ENCODE measurements at places on chromosomes 7 and 10.
A peak's percentile ranks its signal among the peaks of the same experiment; 100 is the strongest.

GRCh38 chr7:86981127-86981526 lies 78.3 kb downstream of the ELAPOR2 start:
- DNase-seq: no peak

GRCh38 chr10:122044045-122044661 lies 55.2 kb downstream of the TACC2 start:
- no peak for DNase-seq

DNA sequence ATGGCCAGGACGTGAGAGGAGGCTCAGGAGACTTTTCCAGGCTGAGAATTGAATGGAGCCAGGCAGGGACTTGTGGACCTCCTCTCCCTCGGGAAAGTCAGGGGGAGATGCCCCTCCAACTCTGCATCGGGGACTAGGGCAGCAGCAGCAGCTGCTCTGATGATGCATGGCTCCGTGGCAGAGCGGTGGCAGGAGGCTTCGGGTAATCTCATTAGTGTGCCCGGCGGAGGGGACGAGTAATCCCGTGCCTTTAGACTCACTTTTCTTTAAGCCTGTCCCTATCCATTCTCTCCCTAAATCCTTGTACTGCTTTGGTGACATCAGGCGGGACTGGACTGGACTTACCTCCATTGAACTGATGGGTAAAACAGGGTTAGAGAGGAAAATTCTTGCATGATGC lies 75.1 kb downstream of the ZMIZ1 start:
- DNase-seq: no peak

GRCh38 chr7:105656922-105657521 lies 75.7 kb upstream of the EFCAB10 start:
- peak; percentile 59 for DNase-seq

DNA sequence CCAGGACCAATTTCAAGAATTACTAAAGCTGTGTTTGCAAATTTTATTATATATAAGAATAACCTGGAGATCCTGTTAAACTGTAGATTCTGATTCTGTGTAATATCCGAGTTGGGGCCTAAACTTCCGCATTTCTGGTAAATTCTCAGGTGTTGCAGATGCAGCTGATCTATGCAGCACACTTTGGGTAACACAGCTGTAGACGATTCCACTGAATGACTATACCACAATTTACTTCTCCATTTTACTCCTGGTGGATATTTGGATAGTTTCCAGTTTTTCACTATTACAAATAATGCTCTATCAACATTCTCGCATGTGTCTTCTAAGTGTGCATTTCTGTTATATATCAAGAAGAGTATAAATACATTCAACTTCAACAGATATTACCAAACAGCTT lies 7.5 kb downstream of the GDI2 start:
- no peak for DNase-seq

GRCh38 chr7:102897856-102898531 lies 14.8 kb upstream of the LRRC17 start:
- no peak for DNase-seq

GRCh38 chr7:117837841-117838240 lies 35.4 kb downstream of the CTTNBP2 start:
- DNase-seq: no peak
